BJ (cell line): ENCODE measurements at places on chromosomes 16 and 17.

DNA sequence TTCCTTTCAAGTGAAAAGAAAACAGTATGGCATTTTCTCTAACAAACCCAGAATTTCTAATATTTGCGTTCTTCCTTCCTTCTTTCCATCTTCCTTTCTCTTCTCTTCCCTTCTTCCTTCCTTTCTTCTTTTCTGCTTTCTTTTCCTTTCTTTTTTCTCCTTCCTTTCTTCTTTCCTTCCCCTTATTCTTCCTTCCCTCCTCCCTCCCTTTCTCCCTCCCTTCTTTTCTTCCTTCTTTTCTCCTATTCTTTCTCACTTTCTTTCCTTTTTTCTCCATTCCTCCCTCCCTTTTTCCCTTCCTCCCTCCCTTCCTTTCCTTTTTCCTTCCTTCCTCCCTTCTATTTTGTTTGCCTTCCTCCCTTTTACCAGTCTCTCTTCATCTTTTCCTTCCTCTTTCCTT is 194.8 kb downstream of the SHCBP1 start:
- DNase-seq: no peak

GRCh38 chr16:6957681-6958080 is 375.0 kb upstream of the RBFOX1 start:
- DNase-seq: no peak

DNA sequence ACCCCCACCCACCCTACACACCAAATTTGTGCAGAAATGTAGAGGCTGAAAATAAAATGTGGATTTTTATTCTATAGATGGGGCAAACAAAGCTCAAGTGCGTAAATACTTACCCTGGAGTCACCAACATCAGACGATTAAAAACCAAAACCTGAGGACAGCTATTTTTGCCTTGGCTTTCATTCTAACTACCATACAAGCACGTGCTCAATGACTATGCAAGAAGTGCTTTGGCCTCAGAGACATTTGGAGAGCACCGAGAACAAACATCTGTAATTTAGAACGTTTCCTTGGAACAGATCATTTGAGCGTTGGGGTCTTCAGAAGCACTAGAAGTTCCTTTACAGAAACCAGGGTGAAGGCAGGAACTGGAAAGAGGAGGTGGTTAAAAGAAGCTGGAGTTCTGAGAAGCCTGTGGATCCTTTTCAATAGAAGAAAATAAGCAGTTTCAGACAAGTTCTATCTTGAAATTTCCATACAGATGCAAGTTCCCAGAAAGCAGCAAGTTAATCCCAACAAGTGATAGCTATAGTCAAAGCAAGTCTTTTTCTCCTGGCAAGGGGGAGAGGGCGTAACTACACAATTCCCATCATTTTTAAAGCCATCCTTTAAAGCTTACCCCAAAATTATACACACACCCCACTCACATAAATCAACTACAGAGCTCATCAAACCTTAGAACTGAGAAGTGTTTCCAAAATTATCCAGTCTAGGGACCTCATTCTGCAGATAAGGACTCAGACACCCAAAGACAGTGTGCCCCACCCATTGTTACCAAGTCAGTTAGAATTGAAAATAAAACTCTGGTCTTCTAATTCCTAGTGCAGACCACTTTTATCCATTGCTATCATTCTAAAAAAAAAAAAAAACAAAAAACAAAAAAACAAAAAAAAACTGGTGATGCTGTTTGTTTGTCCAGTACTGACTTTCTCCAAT is 29.6 kb upstream of the CDRT4 start:
- no peak for DNase-seq

- no peak for DNase-seq
Observed at GRCh38 chr17:50350733-50351132, 4.8 kb downstream of the XYLT2 start.

- no peak for DNase-seq
Observed at GRCh38 chr17:2484876-2485275, 26.8 kb downstream of the METTL16 start.
